Substantia nigra (tissue), 51 donors: ENCODE measurements at places on chromosomes 16 and 17.
A peak's percentile ranks its signal among the peaks of the same experiment; 100 is the strongest.

- no peak for DNase-seq
Measured at GRCh38 chr17:37135576-37135975, 186.8 kb downstream of the AATF start.

- DNase-seq: no peak
Measured at GRCh38 chr16:68091380-68092261, 6.5 kb downstream of the NFATC3 start.

DNA sequence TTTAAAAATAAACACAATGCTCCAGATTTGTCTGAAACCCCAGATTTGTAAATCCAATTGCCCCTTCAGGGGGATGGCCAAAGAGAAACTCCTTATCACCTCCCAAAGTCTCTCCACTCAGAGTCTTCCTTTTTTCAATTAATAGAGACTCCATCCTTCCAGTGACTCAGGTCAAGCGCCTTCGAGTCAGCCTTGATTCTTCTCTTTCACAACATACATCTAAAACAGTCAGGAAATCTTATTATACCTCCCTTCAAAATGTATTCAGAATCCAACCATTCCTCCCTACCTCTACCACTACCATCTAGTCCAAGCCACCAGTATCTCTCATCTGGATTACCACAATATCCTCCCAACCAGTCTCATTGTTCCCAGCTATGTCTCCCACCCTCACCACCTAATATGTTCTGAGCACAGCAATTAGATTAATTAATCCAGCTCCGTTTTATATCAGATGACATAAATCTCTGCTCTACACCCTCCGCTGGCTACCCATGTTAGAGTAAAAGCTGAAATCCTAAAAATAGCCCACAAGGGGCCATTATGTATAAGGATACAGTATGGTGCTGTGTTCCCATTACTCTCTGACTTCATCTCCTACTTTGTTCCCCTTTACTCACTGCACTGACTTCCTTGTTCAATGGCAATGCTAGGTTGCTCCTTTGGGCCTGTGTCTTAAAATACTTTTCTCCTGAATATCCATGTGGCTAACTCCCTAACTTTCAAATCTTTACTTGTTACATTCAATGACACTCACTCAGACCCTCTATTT, 11.8 kb downstream of the SIAH1 start:
- no peak for DNase-seq

GRCh38 chr17:76275382-76276068, 10.4 kb downstream of the UBALD2 start:
- DNase-seq: no peak

GRCh38 chr16:67104061-67104460, 5.7 kb upstream of the PHAF1 start:
- DNase-seq: peak; percentile 5

- DNase-seq: no peak
Measured at GRCh38 chr17:45889579-45889978, 4.8 kb upstream of the MAPT start.

- no peak for DNase-seq
Measured at GRCh38 chr17:77407321-77408277, 266.8 kb downstream of the SEC14L1 start.
